ENCODE measurements at places on chromosomes 5 and 9. TPM values are rescaled to one million over a fixed set of nuclear protein-coding genes. Genes with fewer than 3 reads are reported as not detected.

Gene KCTD16
- 5.3 TPM for total RNA-seq

- ATAC-seq = no peak
Measured at GRCh38 chr9:113299800-113300292, 3.3 kb downstream of the RNF183 start.

GRCh38 chr5:65252977-65253376, 228.7 kb downstream of the ADAMTS6 start:
- ATAC-seq = no peak

GRCh38 chr5:6867712-6868111, 154.5 kb downstream of the TENT4A start:
- no peak for ATAC-seq

Gene G3BP1
- 55.2 TPM for total RNA-seq

Data from motor neuron (in vitro differentiated cells).